ENCODE measurements at places on chromosomes 6 and 20. TPM values are rescaled to one million over a fixed set of nuclear protein-coding genes. Genes with fewer than 3 reads are reported as not detected.

DNA sequence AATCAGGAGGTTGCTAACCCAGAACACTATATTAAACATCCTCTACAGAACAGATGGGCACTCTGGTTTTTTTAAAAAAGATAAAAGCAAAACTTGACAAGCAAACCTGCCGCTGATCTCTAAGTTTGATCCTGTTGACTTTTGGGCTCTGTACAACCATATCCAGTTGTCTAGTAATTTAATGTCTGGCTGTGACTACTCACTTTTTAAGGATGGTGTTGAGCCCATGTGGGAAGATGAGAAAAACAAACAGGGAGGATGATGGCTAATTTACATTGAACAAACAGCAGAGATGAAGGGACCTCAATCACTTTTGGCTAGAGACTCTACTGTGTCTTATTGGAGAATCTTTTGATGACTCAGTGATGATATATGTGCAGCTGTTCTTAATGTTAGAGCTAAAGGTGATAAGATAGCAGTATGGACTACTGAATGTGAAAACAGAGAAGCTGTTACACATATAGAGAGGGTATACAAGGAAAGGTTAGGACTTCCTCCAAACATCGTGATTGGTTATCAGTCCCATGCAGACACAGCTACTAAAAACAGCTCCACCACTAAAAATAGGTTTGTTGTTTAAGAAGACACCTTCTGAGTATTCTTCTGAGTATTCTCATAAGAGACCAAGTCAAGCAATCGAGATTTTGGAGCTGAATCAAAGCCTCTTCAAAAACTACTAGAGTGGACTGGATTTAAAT, 201.2 kb upstream of the SHLD1 start:
- no peak overlapping the region for H3K4me3 ChIP-seq
- no peak for DNase-seq
- H3K27ac ChIP-seq: no peak overlapping the region
- peaks cover 4% of the 10 kb centered on the region for H3K4me1 ChIP-seq
- H3K36me3 ChIP-seq: peaks cover 8% of the 10 kb centered on the region

Gene SEL1L2
- total RNA-seq: not detected

Gene BNIP5
- total RNA-seq: 0.04 TPM

Gene TINAG
- total RNA-seq: not detected

- H3K27ac ChIP-seq: no peak overlapping the region
- H3K36me3 ChIP-seq: no peaks in the 10 kb centered on the region
- no peak for DNase-seq
- no peaks in the 10 kb centered on the region for H3K27me3 ChIP-seq
These were observed 99.5 kb downstream of the FOXC1 start for GRCh38 chr6:1709234-1709641.

DNA sequence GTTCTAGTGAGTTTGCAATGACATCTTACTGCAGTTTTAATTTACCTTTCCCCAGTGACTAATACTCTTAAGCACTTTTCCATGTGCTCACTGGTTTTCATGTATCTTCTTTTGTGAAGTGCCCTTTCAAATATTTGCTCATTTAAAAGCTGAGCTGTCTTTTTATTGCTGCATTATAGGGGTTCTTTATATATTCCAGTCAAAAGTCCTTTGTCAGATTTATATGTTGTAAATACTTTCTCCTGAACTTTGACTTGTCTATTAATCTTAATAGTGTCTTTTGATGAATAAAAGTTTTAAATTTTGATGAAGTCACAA, 50.2 kb upstream of the ELOVL5 start:
- H3K4me1 ChIP-seq: no peaks in the 10 kb centered on the region
- no peak overlapping the region for H3K27ac ChIP-seq
- no peak overlapping the region for H3K4me3 ChIP-seq
- H3K36me3 ChIP-seq: no peaks in the 10 kb centered on the region
- no peak for DNase-seq

Gene HSPA12B
- not detected for total RNA-seq

GRCh38 chr6:6714118-6714897, 125.8 kb downstream of the LY86 start:
- no peaks in the 10 kb centered on the region for H3K4me1 ChIP-seq
- peak overlapping the region; percentile 31 for H3K27ac ChIP-seq
- no peak overlapping the region for H3K4me3 ChIP-seq
- H3K27me3 ChIP-seq: no peaks in the 10 kb centered on the region
- DNase-seq: peak; percentile 61

DNA sequence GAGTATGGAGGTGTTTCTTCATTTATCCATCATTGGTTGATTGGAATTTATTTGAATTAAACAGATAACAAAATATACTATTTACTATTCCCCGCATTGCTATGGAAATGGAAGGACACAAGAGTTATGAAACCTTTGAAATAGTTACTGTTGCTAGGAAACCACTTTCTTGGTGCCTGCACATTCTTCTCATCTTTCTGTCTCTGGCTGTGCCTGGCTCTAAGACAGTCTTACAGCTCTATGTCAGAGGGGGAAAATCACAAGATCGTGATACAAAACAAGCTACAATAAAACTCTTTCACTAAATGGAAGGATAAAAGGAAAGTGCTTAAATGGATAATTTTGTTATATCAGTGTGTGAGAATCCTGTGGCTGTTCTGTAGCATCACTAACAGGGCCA, 453.0 kb downstream of the LMBRD1 start:
- H3K4me3 ChIP-seq: no peak overlapping the region
- H3K4me1 ChIP-seq: peaks cover 9% of the 10 kb centered on the region
- DNase-seq: no peak
- no peak overlapping the region for H3K27ac ChIP-seq

- no peak overlapping the region for H3K4me3 ChIP-seq
- H3K27me3 ChIP-seq: no peaks in the 10 kb centered on the region
- H3K27ac ChIP-seq: no peak overlapping the region
- no peak for DNase-seq
These were observed 50.3 kb upstream of the HLA-G start for GRCh38 chr6:29777310-29777709.

- no peak for DNase-seq
- no peak overlapping the region for H3K27ac ChIP-seq
- no peaks in the 10 kb centered on the region for H3K36me3 ChIP-seq
- H3K4me3 ChIP-seq: no peak overlapping the region
- H3K27me3 ChIP-seq: no peaks in the 10 kb centered on the region
These were observed 58.7 kb upstream of the CD93 start for GRCh38 chr20:23144856-23145255.

- H3K27ac ChIP-seq: no peak overlapping the region
- H3K27me3 ChIP-seq: no peaks in the 10 kb centered on the region
- H3K4me3 ChIP-seq: no peak overlapping the region
These were observed 399.8 kb downstream of the BTBD9 start for GRCh38 chr6:38239719-38240451.

DNA sequence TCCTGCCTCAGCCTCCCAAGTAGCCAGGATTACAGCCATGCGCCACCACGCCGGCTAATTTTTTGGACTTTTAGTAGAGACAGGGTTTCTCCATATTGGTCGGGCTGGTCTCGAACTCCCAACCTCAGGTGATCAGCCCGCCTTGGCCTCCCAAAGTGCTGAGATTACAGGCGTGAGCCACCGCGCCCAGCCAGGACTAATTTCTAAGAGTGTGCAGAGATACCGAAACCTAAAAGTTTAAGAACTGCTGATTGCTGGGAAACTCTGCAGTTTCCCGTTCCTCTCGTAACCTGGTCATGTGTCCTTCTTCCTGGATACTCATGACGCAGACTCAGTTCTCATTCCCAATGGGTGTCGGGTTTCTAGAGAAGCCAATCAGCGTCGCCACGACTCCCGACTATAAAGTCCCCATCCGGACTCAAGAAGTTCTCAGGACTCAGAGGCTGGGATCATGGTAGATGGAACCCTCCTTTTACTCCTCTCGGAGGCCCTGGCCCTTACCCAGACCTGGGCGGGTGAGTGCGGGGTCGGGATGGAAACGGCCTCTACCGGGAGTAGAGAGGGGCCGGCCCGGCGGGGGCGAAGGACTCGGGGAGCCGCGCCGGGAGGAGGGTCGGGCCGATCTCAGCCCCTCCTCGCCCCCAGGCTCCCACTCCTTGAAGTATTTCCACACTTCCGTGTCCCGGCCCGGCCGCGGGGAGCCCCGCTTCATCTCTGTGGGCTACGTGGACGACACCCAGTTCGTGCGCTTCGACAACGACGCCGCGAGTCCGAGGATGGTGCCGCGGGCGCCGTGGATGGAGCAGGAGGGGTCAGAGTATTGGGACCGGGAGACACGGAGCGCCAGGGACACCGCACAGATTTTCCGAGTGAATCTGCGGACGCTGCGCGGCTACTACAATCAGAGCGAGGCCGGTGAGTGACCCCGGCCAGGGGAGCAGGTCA, at the start of gene HLA-E:
Gene HLA-E, plus strand, starts transcription at position 429 of the 945 bp plus-strand sequence. Its CDS starts 23 bp downstream, at position 452.
- peak; percentile 92 for DNase-seq
- peaks cover 5% of the 10 kb centered on the region for H3K4me1 ChIP-seq
- H3K4me3 ChIP-seq: peak within 1 kb of the TSS; percentile 68
- H3K27ac ChIP-seq: peak within 1 kb of the TSS; percentile 29
- H3K36me3 ChIP-seq: no peaks in the 10 kb centered on the region

Measured in SJCRH30 (cell line).